ENCODE measurements at places on chromosomes 3 and 15.

- no peak for DNase-seq
Measured at GRCh38 chr3:121956363-121956762, 62.2 kb downstream of the SLC15A2 start.

DNA sequence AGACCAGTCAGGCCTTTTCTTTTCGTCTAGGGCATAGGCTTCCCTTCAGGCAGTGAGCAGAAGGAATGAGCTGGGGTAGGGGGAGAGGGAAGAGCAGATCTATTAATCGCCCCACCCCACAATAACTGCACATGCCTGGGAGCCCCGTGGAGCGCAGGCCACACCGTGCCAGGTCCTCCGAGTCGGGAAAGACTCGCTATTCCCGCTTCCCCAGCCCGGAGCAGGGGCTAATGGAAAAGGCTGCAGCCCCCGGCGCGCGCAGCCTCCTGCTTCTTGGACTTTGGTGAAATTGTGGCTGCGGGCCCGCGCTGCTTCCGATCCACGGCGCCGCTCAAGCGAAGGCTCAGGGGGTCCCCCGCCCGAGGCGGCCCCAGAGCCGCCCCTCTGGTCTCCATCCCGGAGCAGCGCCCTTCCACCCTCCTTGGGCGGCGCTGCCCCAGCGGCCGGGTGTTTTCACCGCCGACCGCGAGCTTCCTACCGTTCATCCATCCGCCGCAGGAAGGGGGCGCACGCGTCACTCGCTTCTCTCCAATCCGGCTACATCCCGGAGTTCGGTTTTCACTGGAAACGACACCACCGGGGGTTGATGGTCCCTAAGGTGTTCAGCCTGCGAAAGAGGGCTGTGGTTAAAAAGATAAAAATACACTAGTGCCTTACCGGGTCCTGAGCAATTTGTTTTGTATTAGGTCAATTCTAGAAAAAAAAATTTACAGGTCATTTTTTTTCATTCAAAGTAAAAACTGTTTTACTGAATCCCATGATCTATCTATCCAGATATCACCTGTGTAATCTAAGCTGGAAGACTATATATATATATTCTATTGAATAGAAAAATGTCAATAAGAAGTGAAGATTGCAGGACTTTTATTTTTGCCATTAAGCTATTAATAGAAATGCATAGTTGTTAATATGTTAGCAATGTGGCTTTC, 4.4 kb upstream of the SYNM start:
- peak; percentile 54 for DNase-seq

DNA sequence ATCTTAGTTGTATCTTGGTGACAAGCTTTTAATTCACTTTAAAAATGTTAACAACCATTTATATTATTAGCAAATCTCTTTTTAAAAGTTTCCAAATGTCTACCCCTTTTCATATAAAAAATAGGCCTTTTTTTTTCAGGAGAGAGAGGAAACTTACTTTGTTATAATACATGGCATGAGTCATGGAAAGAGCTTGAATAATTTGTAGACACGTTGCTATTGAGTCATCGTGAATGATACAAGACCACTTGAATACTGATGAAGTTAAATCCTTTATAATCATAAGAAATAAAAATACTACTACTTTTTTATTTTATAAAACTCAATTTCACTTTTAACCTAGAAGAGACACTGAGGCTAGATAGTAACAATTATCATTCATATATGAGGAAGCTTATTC, 70.3 kb upstream of the BBX start:
- DNase-seq: no peak

DNA sequence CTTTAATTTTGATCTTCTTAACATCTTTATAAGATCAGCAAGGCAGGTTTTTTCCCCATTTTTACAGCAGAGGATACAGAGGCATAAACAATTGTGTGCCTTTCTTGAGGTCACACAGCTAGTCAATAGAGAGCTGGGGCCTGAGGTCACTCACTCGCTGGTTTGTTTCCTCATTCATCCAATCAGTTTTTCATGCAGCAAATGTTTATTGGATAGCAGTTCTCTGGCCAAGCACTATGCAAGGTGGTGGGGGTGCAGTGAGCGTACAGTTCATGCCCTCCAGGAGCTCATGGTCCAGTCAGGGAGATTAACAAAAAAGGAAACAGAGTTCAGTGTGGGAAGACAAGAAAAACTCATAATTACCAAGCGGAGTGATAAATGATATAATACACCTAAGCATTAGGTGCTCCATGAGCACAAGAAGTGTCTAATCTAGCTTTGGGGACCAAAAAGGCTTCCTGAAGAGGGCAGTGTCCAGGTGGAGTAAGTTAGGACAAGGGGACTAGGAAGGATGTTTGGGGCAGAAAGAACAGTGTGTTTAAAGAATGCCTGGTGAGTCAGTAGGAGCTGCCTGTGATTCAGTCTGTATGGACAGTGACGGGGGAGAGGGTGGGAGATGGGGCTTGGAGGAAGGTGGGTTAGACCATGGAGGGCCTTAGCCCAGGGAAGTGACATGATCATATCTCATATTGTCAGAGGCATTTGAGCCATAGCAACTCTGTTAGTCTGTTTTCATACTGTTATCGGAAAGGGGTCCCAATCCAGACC, 29.3 kb downstream of the MAP2K5 start:
- no peak for DNase-seq

- DNase-seq: no peak
Measured at GRCh38 chr3:162152636-162153035, 656.0 kb downstream of the OTOL1 start.

DNA sequence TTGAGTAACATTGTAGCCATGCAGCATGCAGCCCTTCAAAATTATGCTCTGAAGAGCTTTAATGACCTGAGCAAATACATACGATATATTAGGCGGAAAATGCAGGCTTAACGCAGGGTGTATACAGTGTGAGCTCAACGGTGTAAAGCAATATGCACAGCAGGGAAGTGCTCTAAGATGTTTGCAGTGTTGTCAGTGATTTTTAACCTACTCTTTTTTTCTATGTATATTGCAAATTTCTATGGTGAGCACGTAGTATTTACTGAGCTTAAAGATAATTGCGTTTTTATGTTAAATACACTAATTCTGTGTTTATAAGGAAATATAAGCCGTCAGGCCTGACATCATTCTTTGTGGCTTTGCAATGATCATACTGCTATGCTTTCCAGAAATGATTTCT, 42.1 kb downstream of the DGKG start:
- no peak for DNase-seq

DNA sequence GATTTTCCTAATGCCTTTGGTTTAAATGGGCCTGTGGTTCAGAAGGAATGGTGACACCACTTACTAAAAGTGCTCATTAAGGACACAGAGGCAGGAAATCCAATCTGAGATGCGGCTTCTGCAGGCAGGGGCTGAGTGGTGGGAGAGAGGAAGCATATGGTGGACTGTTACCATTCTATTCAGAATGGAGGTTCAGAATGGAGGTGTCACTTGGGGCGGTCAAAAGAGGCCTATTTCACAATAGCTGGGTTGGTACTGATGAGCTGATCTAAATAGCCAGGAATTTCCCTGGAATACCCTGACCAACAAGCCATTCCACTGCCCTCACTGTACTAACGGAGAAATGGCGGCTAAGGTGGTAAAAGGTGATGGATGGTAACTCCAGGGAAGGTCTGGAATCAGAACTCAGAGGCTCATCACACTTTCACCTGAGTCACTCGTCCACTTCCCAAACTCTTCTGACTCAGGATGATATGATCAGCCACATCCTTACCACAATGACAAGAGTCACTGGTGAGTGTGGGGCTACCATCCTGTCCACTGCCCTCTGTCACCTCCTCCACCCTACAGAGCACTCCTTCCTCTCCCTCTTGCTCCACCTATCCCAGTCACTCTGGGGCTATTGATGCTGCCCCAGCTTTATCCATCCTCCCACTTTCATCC, 15.7 kb downstream of the RFT1 start:
- no peak for DNase-seq

GRCh38 chr3:56903231-56903782, 101.6 kb upstream of the ARHGEF3 start:
- no peak for DNase-seq

DNA sequence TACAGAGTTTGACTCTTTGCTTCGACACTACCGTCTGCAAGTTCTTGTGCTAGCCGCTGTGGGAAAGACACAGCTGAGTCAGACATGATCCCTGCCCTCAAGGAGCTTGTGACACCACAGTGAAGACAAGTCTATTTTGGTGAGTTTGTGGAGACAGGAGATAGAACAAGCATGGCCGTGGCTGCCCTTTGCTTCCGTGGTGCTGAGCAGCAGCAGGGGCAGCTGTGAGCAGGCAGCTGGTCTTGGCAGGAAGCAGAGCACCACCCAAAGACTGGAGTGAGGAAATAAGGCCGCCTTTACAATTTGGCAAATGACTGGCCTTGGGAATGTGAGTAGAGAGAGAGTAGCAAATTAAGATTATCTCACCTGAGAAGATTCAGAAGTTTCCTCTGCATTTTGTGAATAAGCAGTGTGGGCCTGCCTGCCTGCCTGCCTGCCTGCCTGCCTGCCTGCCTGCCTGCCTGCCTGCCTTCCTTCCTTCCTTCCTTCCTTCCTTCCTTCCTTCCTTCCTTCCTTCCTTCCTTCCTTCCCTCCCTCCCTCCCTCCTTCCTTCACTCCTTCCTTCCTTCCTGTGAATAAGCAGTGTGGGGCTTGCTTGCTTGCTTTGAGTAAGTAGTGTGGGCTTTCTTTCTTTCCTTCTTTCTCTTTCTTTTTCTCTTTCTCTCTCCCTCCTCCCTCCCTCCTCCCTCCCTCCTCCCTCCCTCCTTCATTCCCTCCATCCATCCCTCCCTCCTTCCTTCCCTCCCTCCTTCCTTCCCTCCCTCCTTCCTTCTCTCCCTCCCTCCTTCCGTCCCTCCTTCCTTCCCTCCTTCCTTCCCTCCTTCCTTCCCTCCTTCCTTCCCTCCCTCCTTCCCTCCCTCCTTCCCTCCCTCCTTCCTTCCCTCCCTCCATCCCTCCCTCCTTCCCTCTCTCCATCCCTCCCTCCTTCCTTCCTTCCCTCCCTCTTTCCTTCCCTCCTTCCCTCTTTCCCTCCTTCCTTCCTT, 1.6 kb upstream of the GCNT3 start:
- DNase-seq: no peak

GRCh38 chr3:195909644-195910498, 1.5 kb upstream of the TNK2 start:
- peak; percentile 77 for DNase-seq

DNA sequence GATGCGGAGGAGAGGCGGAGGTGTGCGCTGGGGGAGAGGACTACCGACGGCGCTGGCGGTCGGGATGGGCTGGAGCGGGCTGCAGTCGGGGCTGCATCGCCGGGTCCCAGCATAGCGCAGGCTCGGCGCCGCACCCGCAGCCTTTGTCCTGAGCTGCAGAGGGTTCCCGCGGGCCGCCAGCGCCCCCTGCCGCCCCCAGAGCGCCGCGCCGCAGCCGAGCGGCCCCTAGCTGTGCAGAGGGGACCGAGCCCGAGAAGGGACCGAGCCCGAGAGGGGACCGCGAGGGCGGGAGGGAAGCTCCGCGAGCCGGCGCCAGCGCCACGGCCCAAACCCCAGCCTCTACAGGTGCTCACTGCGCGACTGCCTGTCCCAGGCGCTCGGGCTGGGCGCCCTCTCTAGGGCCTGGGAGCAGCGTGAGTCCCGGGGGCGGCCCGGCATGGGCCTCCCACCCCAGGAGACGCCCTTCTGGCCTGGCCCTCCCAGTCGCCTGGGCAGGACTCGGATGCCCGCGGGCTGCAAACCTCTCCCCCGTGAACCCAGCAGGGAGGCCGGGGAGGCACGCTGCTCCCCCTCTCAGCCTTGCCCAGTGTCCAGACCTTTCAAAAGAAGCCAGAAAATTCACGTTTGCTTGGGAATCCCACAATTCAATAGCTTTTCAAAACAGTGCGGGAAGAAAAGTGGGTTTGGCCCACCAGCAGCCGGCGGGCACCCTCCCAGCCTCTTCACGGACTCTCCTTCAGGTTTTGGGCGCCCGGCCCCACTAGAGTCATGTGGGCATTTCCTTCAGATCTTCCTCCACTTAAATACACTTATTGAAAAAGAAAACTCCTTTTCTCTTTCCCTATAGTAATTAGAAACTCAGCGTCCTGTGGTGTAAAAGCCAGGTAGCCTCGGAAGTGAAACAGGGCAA, 134.7 kb downstream of the TPRA1 start:
- peak; percentile 45 for DNase-seq

DNA sequence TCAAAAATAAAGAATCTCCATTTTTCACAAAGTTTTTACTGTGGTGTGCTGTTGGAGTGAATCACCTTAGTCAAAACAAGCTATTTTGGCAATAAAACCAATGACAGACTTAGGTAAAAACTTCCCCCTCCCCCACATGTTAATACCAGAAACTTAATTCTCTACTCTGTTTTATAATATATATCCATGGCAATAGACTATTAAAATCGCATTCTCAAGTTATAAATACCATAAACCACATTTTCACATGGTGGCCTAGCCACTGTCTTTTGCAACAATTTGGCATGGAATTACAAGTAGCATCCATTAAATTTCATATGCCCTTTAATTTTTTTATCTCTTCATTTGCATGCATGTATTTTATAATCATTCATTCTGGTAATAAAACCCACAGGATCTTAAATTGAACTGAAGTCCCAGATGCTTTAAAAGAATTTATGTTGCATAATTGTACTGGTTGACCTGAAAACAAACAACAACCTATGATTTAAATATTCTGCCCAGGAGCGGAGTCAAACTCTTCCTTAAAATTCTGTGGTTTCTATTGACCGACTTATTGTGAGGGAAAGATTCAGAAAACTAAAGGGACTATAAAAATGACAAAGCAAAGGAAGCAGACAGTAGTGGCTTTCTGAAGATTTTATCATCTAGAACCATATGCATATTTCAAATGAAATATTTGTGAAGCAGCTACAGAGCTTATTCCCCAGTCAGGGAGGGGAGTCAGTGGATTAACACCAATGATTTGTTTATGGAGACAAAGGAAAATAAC, 229.0 kb upstream of the TBL1XR1 start:
- DNase-seq: no peak

DNA sequence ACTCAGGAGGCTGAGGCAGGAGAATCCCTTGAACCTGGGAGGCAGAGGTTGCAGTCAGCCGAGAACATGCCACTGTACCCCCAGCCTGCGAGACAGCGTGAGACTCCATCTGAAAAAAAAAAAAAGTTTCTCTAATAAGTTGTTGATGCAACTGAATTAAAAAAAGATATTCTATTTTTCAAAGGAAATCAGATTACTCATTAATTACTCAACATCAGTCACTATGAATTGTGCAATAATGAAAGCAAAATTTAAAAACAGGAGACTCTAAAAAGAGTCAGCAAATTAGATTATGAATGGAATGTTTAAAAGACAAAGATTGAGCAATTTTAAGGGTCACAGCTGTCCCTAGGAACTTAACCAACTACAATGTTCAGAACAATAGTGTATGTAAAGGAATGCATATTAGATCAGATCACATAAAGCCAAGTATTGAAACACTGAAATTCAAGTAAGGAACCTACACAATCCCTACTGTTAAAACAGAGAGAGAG, 60.2 kb upstream of the SLC4A7 start:
- no peak for DNase-seq

- DNase-seq: no peak
Measured at GRCh38 chr3:81752604-81753003, 8.8 kb downstream of the GBE1 start.

- DNase-seq: no peak
Measured at GRCh38 chr15:27949089-27949488, 150.0 kb downstream of the OCA2 start.

- no peak for DNase-seq
Measured at GRCh38 chr3:128279601-128279880, 126.3 kb downstream of the EEFSEC start.

GRCh38 chr15:96223939-96224338, 106.6 kb upstream of the NR2F2 start:
- DNase-seq: no peak

- DNase-seq: no peak
Measured at GRCh38 chr3:150889106-150889505, 16.1 kb downstream of the MINDY4B start.

- no peak for DNase-seq
Measured at GRCh38 chr15:45551676-45552075, 29.1 kb upstream of the SLC30A4 start.

GRCh38 chr3:193357291-193357690, 21.3 kb downstream of the ATP13A5 start:
- no peak for DNase-seq
